Mucosa of descending colon (tissue), 3 donors: ENCODE measurements at places on chromosomes 11 and 22.

GRCh38 chr11:9103542-9104276 lies 12.3 kb upstream of the SCUBE2 start:
- no peak for DNase-seq

DNA sequence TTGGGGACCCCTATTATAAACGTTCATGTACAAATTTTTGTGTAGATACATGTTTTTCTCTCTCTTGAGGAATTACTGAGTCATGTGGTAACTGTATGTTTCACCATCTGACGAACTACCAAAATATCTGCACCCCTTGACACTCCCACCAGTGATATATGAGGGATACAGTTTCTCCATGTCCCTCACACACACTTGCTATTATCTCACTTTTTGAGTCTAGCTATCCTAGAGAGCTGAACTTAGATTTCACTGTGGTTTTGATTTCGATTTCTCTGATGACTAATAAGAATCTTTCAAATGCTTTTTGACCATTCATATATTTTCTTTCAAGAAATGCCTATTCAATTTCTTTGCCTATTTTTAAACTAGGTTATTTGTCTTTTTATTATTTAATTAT lies 200.2 kb downstream of the PGR start:
- no peak for DNase-seq

DNA sequence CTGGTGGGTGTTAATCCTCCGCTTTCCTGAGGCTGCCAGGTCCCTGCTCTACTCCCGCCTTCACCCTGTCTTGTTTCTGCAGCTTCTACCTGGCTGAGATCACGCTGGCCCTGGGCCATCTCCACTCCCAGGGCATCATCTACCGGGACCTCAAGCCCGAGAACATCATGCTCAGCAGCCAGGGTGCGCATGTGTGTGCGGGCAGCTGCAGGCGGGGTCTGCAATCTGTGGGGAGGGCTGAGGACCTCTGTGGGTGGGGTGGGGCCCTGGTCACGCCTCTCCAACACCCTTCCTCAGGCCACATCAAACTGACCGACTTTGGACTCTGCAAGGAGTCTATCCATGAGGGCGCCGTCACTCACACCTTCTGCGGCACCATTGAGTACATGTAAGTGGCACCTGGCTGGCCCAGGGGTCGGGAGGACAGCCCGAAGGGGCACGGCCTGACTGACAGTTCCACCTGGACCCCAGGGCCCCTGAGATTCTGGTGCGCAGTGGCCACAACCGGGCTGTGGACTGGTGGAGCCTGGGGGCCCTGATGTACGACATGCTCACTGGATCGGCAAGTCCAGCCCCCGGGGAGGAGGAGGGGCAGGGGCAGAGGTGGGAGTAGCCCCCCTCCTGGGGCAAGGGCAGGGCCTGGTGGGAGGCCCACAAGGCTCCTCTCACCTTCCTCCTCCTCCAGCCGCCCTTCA lies 4.5 kb downstream of the RPS6KB2 start:
- DNase-seq, result no peak

DNA sequence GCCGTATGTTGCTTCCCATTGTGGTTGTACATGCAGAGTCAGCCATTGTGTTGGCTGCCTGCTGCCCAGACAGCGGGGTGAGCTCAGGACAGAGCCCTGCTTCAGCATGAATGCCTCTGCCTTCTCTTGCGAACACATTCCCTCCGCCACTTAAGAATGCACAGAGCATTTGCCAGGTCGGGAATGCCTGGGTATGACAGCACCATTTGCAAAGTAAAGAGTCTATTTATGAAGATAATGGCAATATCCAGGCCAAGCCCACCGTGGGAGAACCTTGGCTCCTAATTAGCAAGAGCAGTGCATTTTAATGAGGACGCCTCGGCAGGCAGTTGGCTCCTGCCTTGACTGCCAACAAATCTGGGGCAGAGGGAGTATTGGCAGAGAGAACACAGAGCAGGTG lies 62.5 kb upstream of the SORL1 start:
- DNase-seq, result no peak

DNA sequence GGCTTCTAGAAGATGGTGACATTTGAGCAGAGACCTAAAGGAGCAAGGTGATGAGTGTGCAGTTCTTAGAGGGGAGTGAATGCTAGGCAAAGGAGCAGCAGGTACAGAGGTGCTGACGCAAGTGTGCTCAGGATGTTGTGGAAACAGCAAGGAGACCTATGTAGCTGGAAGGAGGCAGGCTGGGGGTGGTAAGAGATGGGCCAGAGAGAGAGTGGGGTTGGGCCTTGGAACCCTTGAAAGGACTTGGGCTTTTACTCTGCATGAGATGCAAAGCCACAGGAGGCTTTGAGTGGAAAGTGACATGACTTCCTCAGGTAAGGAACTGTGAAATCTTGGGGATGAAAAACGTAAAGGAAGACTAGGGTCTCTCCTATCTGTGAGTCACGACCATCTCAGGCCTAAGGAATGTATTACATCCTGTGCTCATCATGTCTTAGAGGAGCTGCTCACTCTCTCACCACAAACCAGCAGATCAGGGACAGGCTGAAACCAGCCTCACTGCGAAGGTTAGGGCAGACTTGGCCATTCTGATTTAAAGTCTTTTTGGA lies 65.4 kb downstream of the MICAL2 start:
- DNase-seq, result no peak

DNA sequence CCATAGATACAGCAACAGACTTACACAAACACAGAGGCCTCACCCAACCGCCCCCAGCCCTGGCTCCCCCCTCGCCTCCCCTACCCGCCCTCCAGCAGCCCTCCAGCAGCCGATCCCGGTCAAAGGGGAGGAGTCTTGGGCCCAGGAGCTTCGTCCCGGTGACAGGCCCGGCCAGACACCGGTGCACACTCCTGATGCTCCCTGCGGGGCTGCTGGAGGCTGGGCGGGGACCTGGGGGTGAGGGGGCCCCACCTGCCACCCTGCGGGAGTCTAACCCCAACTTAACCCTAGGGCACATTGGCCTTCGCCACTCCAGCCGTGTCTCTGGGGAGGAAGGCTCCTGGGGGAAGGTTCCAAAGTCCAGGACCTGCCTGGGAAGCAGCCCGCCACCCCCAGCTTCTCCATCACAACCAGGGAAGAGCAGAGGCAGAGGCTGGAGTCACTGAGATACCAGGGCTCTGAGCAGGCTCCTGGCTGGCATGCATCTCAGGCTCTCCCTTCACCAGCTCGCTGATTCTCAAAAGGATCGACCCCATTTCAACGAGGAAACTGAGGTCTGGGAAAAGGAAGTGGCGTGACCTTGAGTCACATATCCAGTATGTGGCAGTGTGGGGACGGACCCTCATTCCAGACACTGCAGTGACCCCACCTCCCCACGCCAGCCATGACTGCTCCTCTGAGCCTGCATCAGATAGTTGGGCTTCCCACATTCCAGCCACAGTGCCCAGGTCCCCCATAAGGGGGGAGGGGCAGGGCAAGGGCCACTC lies 14.4 kb downstream of the BCL9L start:
- peak; percentile 69 for DNase-seq

DNA sequence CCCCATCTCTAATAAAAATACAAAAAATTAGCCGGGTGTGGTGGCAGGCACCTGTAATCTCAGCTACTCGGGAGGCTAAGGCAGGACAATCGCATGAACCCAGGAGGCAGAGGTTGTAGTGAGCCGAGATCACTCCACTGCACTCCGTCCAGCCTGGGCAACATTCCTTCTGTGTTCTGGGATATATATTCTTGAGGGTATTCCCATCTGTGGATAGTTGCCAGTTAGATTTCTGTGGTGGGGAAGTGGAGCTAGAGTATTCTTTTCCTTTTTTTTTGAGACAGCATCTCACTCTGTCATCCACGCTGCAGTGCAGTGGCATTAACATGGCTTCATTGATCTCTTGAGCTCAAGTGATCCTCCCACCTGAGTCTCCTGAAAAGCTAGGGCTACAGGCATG lies 9.1 kb upstream of the ZNF74 start:
- no peak for DNase-seq

- no peak for DNase-seq
These were observed 17.3 kb upstream of the RAB30 start for GRCh38 chr11:83088965-83089364.

DNA sequence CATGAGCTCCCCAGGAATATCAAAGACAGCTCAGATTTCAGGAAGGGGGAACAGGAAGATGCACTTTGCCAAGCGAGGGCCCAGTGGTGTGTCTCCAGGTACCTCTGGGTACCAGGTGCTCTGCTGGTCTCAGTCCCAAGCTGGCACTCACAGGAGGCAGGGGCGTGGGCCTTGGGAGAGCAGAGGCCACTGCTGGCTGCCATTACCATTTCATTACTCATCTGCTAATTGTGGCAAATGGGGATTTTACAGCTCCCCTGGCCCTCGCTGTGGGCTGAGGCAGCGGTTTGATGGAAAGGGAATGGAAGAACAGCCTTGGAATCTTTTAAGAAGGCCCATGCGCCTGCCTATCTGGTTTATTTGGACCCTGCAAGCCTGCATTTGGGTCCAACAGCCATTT lies 192.0 kb upstream of the NAV2 start:
- DNase-seq, result no peak

DNA sequence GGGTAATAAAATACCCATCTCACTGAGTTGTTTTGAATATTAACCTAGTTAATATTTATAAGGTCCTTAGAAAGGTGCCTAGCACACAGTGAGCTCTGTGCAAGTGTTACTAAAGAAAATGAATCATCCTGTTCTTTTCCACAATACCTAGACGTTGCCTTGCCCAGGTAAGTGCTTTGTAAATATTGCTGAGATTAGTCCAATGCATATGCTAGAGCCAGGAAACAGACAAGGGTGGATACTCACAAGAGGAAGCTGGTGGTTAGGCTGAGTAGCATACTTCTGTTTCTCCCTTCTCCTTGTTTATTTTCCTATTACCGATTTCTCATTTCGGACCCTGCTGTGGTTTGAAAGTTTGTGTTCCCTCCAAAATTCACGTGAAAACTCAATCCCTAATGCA lies 58.1 kb upstream of the BARX2 start:
- DNase-seq, result no peak

- no peak for DNase-seq
These were observed 12.9 kb downstream of the ROBO3 start for GRCh38 chr11:124877910-124878758.

- DNase-seq, result no peak
These were observed 44.3 kb downstream of the PITPNB start for GRCh38 chr22:27874764-27875163.

DNA sequence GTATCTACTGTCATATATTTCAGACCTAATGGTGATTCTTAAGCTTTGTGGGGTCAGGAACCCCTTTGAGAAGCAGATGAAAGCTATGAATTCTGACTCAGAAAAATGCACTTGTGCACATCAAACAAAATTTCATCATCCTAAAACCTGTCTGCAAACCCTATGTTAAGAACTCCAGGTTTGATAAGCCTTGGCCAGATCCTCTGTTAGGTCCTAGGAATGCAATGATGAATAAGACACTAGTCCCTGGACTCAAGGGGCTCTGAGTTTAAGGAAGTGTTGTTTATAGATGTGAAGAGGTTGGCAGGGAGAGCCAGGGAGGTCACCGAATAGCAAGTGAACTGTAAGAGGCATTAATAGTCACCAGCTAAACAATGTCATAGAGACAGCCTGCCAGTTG lies 103.2 kb downstream of the SPON1 start:
- no peak for DNase-seq

DNA sequence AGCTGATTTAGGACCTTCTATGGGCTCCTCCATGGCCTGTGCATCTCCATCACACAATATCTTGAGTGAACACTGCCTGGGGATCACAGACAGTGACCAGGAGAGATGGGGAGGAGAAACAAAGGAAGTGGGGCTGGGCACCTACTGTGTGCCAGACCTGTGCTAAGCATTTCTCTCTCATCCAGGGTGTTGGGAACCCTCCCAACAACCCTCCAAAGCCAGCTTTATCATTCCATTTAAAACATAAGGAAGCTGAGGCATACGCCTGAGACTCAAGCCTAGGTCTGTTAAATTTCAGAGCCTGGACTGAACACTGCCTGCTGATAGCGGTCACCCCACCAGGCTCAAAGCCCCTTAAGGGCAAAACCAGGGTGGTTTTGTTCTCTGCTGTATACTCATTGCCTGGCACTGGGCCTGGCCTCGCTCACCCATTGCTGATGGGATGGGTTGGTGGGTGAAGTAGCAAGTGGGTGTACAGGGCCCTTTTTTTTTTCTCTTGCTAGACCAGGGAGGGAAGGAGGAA lies 130.1 kb downstream of the MN1 start:
- DNase-seq, result no peak

- DNase-seq, result no peak
These were observed 80.8 kb downstream of the SGSM3 start for GRCh38 chr22:40451210-40451609.

DNA sequence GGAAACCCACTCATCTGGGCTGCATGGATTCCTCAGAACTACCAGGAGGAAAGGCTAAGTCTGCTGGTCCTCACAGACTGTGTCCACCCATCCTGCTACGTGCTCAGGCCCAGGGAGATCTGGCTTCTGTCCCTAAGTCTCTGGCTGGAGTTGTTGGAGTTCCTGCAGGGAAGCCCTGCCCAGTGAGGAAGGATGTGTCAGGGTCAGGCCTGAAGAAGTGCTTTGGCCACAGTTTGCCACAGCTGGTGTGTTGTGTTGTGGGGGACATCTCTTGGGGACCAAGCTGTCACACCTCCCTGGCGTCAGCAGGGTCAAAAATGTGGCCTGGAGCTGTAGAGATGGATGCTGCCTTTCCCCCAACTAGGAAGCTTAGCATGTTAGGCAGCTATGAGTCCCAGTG lies 684.7 kb downstream of the METTL15 start:
- no peak for DNase-seq

DNA sequence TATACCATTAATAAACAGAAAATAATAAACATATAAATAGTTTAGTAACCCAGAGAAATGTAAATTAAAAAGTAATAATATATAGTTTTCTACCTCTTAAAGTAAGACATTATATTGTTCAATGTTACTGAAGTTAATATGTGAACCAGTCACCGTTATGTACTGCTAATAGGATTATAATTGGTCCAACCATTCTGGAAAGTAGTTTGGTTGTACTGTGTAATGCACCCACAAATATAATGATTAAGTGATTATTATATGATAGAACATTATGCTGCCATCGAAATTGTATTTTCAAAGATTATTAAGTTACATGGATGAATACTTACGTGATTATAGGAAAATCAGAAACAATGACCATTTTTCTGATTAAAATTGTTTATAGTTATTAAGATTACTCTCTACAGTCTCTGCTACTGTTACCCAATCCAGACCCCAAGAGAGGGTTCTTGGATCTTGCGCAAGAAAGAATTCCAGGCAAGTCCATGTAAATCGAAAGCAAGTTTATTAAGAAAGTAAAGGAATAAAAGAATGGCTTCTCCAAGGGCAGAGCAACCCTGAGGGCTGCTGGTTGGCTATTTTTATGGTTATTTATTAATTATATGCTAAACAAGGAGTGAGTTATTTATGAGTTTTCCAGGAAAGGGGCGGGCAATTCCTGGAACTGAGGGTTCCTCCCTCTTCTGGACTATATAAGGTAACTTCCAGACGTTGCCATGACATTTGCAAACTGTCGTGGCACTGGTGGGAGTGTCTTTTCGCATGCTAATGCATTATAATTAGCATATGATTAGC lies 50.1 kb downstream of the ACER3 start:
- DNase-seq, result no peak

- peak; percentile 37 for DNase-seq
These were observed 3.4 kb upstream of the ZBED4 start for GRCh38 chr22:49850021-49850911.

- DNase-seq, result no peak
These were observed 1.2 kb downstream of the DPAGT1 start for GRCh38 chr11:119100246-119100970.
